Right lobe of liver (tissue), 6 donors: ENCODE measurements at places on chromosomes 13 and 19. TPM values are rescaled to one million over a fixed set of nuclear protein-coding genes. Genes with fewer than 3 reads are reported as not detected.
A peak's percentile ranks its signal among the peaks of the same experiment; 100 is the strongest.

Gene DIRAS1
- not detected for total RNA-seq

Gene MISP3
- 5.6 TPM for total RNA-seq

Gene SLC25A41
- total RNA-seq: 0.18 TPM

Gene SIGLEC6
- not detected for total RNA-seq

Gene RFPL4A
- total RNA-seq: not detected

Gene FXYD3
- total RNA-seq: not detected

GRCh38 chr13:44181931-44182330 is 191.7 kb upstream of the SERP2 start:
- H3K36me3 ChIP-seq: no peaks in the 10 kb centered on the region
- H3K27me3 ChIP-seq: no peaks in the 10 kb centered on the region
- no peak for DNase-seq
- no peaks in the 10 kb centered on the region for H3K4me1 ChIP-seq
- H3K4me3 ChIP-seq: no peak overlapping the region
- no peak overlapping the region for H3K27ac ChIP-seq

DNA sequence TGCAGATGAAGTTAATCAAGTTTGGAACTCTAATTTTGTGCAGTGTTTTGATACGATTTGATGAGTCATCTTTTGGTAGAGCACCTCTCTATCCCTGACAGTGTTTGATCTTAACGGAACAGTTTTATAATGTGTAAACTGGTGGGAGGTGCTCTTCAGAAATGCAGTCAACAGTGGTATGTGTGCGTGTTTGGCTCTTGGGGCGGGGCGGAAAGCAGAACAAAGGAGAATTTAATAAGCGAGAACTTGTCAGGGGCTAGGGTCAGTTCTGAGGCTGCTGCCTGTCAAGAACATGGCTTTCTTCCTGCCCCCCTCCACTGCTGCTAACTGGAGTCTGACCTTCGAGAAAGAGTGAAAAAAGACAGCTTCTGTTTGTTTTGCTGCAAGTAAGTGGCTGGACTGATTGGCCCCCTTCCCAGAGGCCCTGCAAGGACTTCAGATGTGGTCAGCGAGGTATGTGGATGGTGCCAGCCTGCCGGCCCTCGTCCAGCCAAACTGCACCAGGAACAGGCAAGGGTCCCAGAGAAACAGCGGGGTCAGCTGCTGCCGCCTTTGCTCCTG is 40.8 kb downstream of the BBC3 start:
- peak overlapping the region; percentile 26 for H3K27ac ChIP-seq
- peak; percentile 35 for DNase-seq
- no peaks in the 10 kb centered on the region for H3K27me3 ChIP-seq
- peaks cover 24% of the 10 kb centered on the region for H3K4me1 ChIP-seq

DNA sequence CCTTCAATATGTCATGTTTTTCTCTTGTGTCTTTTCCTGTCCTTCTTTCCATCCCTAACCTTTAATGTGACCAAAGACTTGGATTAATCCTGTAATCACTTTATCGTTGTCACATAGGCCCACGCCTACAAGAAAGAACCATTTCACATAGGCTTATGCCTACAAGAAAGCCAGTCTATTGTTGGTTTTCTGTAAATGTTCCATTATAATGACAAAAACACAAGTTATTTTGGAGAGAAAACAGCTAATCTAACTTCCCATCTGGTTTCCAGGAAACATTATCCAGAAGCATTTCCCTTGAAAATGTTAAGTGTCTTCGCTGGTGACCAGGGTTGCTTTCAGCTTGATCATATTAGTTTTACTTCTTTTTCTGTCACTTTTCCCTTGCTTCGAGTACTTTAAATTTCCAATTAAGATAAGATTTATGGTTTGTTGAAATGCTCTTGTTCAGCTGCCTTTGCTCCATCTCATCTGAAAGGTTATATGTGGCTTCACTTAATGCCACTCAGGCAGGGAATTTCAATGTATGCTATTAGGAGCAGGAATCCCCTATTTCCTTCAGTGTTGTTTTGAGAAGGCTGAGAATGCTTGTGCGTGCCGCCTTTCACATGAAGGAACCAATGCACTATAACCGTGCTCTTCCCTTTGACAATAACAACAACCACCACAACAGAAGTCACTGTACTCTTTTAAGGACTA is 708.2 kb downstream of the EFNB2 start:
- DNase-seq: no peak
- H3K4me3 ChIP-seq: no peak overlapping the region

- H3K36me3 ChIP-seq: peaks cover 27% of the 10 kb centered on the region
- DNase-seq: peak; percentile 41
- H3K4me1 ChIP-seq: no peaks in the 10 kb centered on the region
- H3K4me3 ChIP-seq: no peak overlapping the region
- H3K27me3 ChIP-seq: no peaks in the 10 kb centered on the region
- no peak overlapping the region for H3K27ac ChIP-seq
These were observed 511 bp downstream of the WDR88 start for GRCh38 chr19:33132425-33132824.

- peaks cover 27% of the 10 kb centered on the region for H3K4me1 ChIP-seq
- H3K4me3 ChIP-seq: peak overlapping the region; percentile 53
- peaks cover 3% of the 10 kb centered on the region for H3K36me3 ChIP-seq
- H3K27ac ChIP-seq: peak overlapping the region; percentile 94
- H3K27me3 ChIP-seq: no peaks in the 10 kb centered on the region
These were observed 1.6 kb downstream of the ARRDC2 start for GRCh38 chr19:18009412-18010066.

GRCh38 chr13:36905944-36906343 is 14.1 kb downstream of the SMAD9 start:
- H3K36me3 ChIP-seq: no peaks in the 10 kb centered on the region
- no peaks in the 10 kb centered on the region for H3K4me1 ChIP-seq
- H3K27me3 ChIP-seq: no peaks in the 10 kb centered on the region
- no peak overlapping the region for H3K27ac ChIP-seq
- DNase-seq: no peak

GRCh38 chr13:113918981-113919701 is 54.7 kb downstream of the C13orf46 start:
- H3K27ac ChIP-seq: no peak overlapping the region
- DNase-seq: no peak
- H3K4me3 ChIP-seq: no peak overlapping the region

GRCh38 chr19:33434886-33435705 is 61.6 kb downstream of the CEBPG start:
- peak; percentile 37 for DNase-seq
- H3K4me1 ChIP-seq: peaks cover 27% of the 10 kb centered on the region
- no peaks in the 10 kb centered on the region for H3K36me3 ChIP-seq
- H3K27me3 ChIP-seq: no peaks in the 10 kb centered on the region
- H3K4me3 ChIP-seq: no peak overlapping the region

DNA sequence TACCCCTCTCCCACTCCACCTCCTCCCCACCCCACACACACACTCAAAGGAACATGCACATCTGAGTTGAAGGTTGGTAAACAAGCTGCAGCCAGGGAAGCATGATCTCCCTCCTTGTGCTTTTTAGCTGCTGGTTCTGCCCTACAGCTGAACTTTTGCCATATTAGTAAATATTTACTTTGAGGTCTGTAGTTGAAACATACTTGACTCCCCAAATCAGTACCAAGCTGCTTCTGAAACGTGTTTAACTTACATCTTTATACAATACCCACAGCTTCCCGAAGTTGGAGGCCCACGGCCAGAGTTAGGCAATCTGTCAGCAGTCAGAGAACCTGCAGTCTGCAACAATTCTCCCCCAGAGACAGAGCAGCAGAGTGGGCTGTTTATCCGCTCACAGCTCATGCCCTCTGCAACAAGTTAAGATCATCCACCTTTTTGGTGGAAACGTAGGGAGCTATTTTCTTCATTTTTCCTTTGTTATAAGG is 1.5 kb upstream of the PCDH20 start:
- DNase-seq: no peak
- no peaks in the 10 kb centered on the region for H3K36me3 ChIP-seq
- no peak overlapping the region for H3K27ac ChIP-seq
- no peak overlapping the region for H3K4me3 ChIP-seq
- no peaks in the 10 kb centered on the region for H3K4me1 ChIP-seq

DNA sequence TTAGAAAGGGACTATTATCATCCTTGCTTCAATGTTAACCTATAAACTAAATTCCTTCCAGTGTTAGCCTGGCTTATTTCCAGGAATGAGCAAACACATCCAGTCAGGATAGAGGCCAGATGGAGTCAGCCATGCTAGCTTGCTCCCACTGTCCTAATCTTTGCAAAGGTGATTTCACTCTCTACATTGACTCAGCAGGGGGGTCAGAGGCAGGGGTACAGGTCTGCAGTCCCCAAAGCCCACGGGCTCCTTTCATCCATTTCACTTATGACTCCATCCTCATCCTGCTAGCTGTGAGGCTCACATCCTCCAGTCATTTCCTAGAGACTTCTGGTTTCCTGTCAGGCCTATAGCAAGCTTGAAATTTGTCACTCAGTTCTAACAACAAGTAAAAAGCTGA is 63.4 kb upstream of the CEACAM8 start:
- no peak overlapping the region for H3K4me3 ChIP-seq
- no peak for DNase-seq
- H3K36me3 ChIP-seq: no peaks in the 10 kb centered on the region
- no peaks in the 10 kb centered on the region for H3K27me3 ChIP-seq

- H3K4me3 ChIP-seq: no peak overlapping the region
- no peak for DNase-seq
- H3K4me1 ChIP-seq: no peaks in the 10 kb centered on the region
- H3K27ac ChIP-seq: no peak overlapping the region
These were observed 5.1 kb upstream of the FLT3LG start for GRCh38 chr19:49468746-49469447.

GRCh38 chr19:58543826-58544590 is at the start of gene TRIM28:
Gene TRIM28, plus strand, starts transcription at chr19:58544064. Its CDS starts 694 bp downstream, at chr19:58544758.
- peak within 1 kb of the TSS; percentile 97 for H3K27ac ChIP-seq
- no peaks in the 10 kb centered on the region for H3K27me3 ChIP-seq
- peaks cover 10% of the 10 kb centered on the region for H3K36me3 ChIP-seq
- H3K4me1 ChIP-seq: no peaks in the 10 kb centered on the region
- peak within 1 kb of the TSS; percentile 88 for H3K4me3 ChIP-seq

DNA sequence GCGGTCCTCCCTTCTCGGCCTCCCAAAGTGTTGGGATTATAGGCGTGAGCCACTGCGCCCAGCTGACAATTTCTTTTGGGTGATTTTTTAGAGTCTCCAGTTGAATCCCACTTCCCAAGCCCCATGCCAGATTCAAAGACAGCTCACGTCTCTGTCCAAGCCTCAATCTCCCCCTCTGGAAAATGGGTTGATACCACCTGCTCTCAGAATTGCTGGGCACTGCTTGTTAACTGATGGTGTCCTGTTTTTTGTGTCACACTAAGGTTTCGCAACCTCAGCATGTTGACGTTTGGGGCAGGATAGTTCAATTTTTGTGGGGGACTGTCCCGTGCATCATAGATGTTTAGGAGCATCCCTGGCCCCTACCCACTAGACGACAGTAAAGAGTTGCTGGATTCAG is 14.2 kb upstream of the UPF1 start:
- no peaks in the 10 kb centered on the region for H3K27me3 ChIP-seq
- H3K4me3 ChIP-seq: no peak overlapping the region
- no peaks in the 10 kb centered on the region for H3K36me3 ChIP-seq
- H3K4me1 ChIP-seq: no peaks in the 10 kb centered on the region
- H3K27ac ChIP-seq: no peak overlapping the region
- DNase-seq: no peak

DNA sequence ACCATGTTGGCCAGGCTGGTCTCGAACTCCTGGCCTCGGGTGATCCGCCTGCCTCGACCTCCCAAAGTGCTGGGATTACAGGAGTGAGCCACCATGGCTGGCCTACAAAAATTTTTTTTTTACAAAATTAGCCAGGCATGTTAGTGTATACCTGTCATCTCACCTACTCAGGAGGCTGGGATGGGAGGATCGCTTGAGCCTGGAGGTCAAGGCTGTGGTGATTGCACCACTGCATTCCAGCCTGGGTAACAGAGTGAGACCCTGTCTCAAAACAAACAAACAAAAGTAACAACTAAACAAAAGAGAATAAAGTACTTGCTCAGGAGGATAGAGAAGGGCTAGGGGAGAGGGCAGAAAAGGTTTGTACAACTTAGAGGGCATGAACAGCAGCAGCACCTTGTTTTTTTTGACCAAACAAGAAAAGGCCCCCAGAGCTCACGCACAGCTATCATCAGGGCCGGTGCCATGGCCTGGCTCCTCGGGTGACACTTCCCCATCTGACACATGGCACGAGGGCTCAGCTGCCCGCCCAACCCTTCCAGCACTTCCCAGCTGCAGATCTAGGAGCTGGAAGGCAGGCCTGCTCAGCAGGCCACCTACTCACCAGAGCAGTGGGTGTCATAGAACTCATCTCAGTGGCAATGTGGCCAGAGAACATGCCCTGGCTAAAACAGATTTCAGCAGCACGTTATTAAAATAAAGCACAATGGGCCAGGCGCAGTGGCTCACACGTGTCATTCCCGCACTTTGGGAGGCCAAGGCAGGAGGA is 8.6 kb upstream of the SLC7A9 start:
- no peak overlapping the region for H3K4me3 ChIP-seq
- H3K36me3 ChIP-seq: no peaks in the 10 kb centered on the region
- H3K4me1 ChIP-seq: no peaks in the 10 kb centered on the region
- no peaks in the 10 kb centered on the region for H3K27me3 ChIP-seq
- no peak for DNase-seq
- no peak overlapping the region for H3K27ac ChIP-seq

GRCh38 chr13:76965759-76966421 is 17.6 kb downstream of the ACOD1 start:
- H3K36me3 ChIP-seq: no peaks in the 10 kb centered on the region
- no peaks in the 10 kb centered on the region for H3K27me3 ChIP-seq

DNA sequence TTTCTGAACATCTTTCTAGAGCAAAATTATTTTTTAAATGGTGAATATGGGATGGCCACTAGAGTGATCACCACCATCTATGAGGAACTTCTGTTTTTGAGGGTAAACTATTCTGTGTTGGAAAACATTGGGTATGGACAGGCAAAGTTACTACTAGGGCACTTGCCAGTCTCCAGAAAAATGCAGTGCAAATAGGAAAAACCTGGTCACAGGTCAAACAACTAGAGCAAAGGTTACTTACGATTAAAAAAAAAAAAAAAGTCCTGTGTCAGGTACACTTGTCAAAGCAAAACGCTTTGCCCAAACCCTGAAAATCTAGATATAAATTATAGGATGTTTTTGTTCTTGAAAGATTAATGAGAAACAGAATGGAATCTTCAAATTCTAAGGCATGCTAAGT is 66.2 kb downstream of the SLITRK1 start:
- no peaks in the 10 kb centered on the region for H3K4me1 ChIP-seq
- no peaks in the 10 kb centered on the region for H3K27me3 ChIP-seq
- no peak for DNase-seq
- no peaks in the 10 kb centered on the region for H3K36me3 ChIP-seq

- H3K27ac ChIP-seq: no peak overlapping the region
- no peaks in the 10 kb centered on the region for H3K27me3 ChIP-seq
- H3K4me1 ChIP-seq: no peaks in the 10 kb centered on the region
- no peak for DNase-seq
- H3K36me3 ChIP-seq: no peaks in the 10 kb centered on the region
- H3K4me3 ChIP-seq: no peak overlapping the region
These were observed 51.1 kb downstream of the HS6ST3 start for GRCh38 chr13:96141032-96141431.
